CD4-positive, alpha-beta memory T cell (primary cell): ENCODE measurements at places on chromosomes 4 and X.

- no peak for DNase-seq
These were observed 67.9 kb downstream of the GAB1 start for GRCh38 chr4:143404555-143404954.

- no peak for DNase-seq
These were observed 31.0 kb downstream of the OSTC start for GRCh38 chr4:108681321-108681809.

DNA sequence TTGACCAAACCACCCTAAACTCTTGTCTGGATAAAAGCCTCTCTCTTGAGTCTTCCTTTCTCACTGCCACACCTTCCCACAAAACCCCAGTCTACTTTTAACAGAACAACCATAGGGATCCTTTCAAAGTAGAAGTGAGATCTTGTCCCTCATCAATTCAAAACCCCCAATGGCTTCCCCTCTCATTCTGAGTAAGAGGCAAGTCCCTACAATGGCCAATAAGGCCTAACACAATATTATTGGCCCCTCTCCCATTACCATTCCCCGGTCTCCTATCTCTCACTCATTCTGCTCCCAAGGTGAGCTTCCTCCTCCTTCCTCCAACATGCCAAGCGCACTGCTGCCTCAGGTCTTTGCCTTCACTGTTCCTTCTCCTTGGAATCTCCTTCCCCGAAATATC, 57.1 kb downstream of the REELD1 start:
- DNase-seq, result no peak

DNA sequence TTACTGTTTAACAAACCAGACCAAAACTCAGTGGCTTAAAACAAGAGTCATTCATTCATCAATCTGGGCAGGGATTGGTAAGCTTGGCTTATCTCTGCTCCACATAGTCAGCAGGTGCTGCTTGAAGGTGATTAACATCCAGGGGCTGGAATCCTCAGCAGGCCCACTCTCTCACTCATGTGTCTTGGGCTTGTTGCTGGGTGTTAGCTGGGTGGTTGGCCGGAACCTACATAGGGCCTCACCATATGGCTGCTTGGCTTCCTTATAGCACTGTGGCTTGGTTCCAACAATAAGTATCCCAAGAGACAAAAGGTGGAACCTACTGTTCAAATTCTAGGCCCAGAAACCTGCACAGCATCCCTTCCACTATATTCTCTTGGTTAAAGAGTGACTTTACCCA, 125.0 kb downstream of the RASGEF1B start:
- DNase-seq, result no peak

- DNase-seq, result no peak
These were observed 65.6 kb downstream of the NBDY start for GRCh38 chrX:56794404-56795230.

DNA sequence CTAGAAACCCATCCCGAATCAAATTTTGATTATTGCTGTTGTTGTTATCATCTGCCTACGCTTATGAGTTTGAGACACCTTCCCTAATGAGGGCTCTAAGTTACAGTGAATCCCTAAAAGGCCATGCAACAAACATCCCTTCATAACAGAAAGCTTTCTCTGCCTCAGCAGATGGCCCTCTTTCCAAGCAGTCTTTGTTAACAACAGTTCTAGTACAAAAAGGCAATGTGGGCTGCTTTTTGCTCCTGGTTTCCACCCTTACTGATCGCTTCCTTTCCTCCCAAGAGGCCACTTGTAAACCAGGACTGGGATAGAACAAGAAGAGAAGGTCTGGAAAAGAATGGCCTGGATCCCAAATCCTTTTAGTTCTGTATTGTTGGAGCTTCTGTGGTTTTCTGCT, 24.2 kb downstream of the GPC4 start:
- no peak for DNase-seq

- DNase-seq, result no peak
These were observed 78.7 kb downstream of the WDFY3 start for GRCh38 chr4:84887824-84888223.

- no peak for DNase-seq
These were observed 4.5 kb upstream of the PLCXD1 start for GRCh38 chrX:276581-277201.

DNA sequence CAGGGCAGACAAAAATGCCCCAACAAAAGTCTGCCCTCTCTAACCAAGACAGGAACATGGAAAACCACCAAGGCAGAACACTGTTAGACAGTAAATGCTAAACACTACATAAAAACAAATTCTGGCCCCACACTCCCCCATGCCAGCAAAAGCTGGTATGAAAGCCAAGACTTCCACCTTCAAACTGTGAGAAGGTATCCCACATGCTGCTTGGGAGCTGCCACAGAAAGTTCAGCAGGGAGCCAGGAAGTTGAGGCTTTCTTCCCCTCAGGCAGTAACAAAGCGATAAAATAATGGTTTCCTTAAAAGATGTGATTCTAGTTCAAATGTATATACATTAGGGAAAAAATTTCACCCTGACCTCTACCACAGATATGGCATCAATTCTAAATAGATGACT, 770.4 kb upstream of the NDST4 start:
- no peak for DNase-seq

GRCh38 chr4:153931804-153932203, 142.9 kb upstream of the SFRP2 start:
- DNase-seq, result no peak

DNA sequence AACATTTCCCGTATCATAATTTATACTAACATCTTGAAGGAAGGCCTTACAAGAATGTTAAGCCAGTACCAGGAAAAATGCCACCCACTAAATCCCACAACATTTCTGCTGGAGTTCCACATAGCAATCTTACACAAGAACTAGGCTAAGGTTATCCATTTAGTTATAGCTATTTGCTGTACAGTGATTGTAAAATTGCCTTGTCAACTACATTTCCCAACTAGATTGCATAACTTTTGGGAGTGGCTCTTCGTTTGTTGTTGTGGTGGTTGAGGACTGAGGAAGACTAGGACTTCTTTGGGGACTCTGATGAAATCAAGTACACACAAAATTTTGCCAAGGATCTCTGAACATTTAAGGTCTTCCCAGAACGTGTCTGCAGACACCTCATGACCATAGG, 8.0 kb downstream of the IBSP start:
- no peak for DNase-seq

DNA sequence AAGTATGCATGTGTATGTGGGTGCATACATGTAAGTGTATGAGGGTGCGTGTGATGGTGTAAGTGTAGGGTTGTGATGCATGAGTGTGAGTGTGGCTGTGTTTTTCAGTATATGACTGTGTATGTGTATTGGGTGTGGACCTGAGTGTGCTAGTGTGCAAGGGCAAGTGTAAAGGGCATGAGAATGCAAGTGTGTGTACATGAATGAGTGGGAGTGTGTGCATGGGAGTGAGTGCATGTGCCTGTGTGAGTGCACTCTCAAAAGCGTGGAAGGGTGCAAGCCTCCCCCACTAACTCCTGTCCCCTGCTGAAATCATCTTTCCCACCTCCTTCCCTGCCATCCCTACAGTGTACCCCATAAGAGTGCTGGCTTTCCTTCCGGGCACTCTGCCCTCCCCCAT, 225.1 kb upstream of the PRKX start:
- no peak for DNase-seq

DNA sequence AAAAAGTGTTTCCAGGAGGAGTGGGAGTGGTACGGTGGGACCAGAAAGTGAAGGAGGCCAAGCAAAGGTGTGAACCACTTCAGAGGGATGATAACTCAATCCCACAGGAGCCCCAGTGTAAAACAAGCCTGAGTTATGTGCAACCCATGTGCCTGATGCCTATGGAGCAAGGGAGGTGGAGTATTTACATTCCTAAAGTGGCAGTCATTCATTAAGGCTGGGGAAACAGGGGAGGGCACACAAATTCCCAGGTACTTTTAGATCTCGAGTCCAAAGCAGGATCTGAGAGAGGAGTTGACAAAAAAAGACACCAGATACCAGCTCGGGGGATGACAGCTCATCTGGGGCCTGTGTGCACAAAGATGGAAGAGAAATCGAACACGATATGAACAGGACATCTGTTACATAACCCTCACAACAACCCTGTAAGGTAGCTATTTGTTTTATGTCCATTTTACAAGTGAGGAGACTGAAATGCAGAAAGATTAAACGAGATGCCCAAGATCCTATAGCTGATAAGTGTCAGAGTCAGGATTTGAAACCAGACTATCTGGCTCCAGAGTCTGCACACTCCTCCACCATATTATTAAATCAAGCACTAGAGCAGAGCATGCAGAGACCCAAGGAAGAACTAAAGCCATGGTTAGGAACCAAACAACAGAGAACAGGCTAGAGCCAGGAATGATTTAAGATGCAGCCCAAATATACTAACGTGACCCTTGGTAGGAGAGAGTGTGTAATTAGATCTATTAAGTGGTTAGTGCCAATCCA, 91.9 kb upstream of the MAPK10 start:
- DNase-seq, result no peak
